ENCODE measurements at places on chromosomes 3 and 15.

DNA sequence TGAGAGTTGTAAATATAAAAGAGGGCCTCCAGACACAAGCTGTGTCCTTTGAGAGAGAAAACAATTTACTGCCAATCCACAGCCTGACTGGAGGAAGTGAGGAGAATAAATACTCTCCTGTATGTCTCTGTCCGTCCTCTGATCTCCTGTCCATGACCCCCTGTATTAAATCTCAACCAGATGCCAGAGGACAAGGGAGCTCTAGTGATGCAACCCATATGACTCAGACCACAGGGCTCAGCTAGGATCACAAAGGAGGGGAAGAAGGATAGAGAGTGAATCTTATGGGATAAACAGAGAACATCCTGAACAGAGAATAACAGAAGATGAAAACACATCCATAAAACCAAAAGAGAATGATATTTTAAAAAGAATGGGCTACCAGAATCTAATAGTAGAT is 482.6 kb downstream of the PLOD2 start:
- no peak for DNase-seq

DNA sequence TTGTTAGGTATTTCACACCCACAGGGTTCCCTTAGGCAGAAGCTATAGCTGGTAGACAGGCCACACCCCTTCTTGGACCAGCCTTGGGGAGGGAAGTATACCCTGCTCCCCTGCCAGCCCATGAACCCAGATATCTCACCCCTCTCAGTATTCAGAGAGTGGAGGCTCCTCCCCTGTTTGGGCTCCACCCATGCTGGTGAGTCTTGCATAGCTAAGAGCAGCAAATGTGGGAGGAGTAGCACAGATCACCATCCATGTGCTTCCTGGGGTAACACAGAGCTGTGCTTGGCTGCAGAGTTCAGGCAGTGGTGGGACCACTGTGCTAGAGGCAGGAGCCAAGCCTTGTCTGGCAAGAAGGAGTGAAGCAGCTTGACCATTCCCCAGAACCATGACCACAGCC is 427.2 kb downstream of the ZIC1 start:
- no peak for DNase-seq

GRCh38 chr3:55491296-55491816 is 4.2 kb upstream of the WNT5A start:
- DNase-seq: no peak

- DNase-seq: no peak
These were observed 2.1 kb downstream of the SLC41A3 start for GRCh38 chr3:126081618-126082361.

- no peak for DNase-seq
These were observed 622.0 kb downstream of the PYDC2 start for GRCh38 chr3:192082730-192083660.

DNA sequence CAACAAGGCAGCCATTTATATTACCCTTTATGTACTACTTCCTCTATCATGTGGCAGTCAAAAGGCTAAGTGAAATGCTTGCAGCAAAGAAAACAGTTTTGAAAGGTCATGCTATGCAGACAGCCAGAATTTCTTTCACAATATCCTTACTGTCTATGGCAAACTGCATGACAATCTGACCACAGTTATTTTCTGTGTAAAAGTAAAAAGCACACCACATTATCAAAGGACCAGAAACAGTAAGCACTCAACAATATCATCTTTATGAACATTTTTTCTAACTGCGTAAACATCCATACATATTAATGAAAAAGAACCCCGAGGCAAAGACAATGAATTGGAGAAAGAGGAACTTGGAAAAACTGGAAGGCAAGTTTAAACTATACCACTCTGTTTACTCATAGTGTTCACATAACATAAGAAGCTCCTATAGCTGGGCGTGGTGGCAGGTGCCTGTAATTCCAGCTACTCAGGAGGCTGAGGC is 47.9 kb downstream of the PIK3CB start:
- DNase-seq: no peak

DNA sequence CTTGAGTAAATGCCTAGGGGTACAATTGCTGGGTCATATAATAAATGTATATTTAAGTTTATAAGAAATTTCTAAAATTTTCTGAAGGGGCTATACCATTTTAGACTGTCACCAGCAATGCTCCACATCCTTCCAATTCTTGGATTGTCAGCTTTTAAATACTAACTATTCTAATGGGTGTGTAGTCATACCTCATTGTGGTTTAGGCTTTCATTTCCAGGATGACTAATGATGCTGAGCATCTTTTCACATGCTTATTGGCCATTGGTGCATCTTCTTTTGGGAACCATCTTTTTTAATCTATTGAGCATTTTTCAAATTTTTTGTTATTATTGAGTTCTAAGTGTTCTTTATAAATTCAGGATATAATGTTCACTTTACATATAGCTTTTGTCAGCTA is 52.5 kb upstream of the CORO2B start:
- no peak for DNase-seq

DNA sequence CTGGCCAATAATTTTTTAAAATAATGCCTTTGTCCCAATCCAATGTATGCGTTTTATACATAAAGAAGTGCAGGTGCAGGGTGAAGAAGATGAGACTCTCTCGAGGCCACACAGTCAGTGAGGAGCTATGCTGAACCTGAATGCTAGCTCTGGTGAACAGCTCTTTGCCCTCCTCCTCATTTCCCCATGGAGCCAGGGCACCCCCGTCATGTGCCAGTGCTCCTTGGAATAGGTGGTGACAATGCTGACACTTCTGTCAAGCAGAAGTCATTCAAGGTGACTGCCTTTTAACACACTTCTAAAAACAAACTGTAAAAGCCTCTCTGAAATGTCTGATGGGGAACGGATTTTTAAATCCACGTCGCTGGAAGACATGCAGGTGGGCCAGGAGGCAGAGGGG is 162.4 kb upstream of the WNT5A start:
- no peak for DNase-seq
